ENCODE measurements at places on chromosomes 2 and 18. TPM values are rescaled to one million over a fixed set of nuclear protein-coding genes. Genes with fewer than 3 reads are reported as not detected.

- DNase-seq, result no peak
These were observed 6.0 kb downstream of the NEMP2 start for GRCh38 chr2:190528521-190529001.

Gene PROKR1
- 0.25 TPM for polyA plus RNA-seq

DNA sequence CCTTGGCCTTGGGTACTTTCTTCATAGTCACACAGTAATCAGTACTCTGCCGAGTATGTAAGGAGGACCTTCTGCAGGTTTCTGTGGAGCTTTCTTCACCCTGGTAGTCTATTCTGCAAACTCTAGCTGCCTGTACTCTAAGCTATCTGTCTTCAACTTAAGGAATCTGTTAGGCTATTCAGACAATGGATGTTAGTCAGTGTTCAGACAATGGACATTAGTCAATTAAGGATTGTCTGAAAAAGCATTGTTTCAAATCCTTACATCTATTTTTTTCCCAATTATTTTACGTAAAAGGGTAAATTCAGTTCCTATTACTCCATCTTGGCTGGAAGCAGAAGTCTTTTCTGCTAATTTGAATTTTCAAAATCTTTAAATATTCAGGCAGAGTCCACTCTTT, 75.7 kb downstream of the WDR7 start:
- no peak for DNase-seq

DNA sequence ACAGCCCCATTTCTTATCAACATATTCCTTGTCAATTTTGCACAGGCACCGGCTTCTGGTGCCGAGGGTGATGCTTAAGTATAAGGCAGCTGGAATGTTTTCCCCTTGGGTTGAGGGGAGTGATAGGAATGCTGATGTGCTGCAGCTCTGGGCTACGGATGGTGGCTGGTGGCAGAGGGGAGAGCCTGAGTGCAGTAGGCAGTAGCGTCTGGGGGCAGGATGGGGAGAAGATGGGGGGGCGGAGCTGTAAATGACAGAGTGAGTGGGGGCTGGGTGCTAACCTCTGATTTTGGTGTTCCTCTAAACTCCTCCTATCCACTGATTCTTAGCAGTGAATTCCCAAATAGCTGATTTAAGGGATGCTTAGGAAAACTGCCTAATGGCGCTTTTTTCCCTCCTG, 20.7 kb downstream of the TMEM178A start:
- no peak for DNase-seq

DNA sequence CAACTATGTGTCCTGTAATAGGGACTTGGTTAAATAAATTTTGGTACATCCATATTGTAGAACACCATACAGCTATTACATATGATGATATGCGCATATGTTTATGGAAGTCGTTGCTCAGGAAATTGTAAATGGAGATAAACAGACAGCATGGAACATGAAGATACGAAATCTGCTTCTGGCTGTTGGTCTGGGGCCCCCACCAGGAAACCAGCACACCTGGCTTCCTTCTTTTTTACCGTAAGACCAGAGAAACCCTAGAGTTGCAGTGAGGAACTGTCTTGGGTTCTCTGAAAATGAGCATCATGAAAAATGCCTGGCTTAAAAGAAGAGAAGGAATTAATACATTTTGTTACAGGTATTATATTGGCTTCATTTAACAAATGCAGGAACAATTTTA, 40.8 kb downstream of the SPTBN1 start:
- DNase-seq, result no peak

GRCh38 chr2:60634438-60634837, 81.0 kb upstream of the BCL11A start:
- DNase-seq, result no peak

GRCh38 chr2:234880551-234881211, 71.1 kb upstream of the SH3BP4 start:
- DNase-seq, result no peak

Gene PRSS56
- not detected for polyA plus RNA-seq

DNA sequence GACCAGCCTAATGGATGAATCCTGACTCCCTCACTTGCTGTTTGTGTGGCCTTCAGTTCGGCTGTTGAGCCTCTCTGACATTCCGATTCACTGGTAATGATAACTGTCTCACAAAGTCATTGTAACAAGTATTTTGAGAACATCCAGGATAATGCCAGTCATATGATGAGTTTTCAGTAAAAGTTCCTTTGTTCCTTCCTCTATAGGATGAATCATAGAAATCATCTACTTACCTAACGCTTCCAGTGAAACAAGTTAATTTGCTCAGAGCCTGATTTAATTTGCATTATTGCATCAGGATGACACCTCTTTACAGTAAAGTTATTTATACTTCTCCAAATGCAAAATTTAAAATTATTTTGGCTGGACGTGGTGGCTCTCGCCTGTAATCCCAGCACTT, 32.0 kb downstream of the RAB31 start:
- no peak for DNase-seq

Gene PLEKHH2
- 39.8 TPM for polyA plus RNA-seq

Gene GEN1
- 9.2 TPM for polyA plus RNA-seq

- DNase-seq, result no peak
These were observed 116.7 kb downstream of the PID1 start for GRCh38 chr2:229154381-229154780.

Gene ANKRD53
- polyA plus RNA-seq, result 1.7 TPM

Gene OTX1
- not detected for polyA plus RNA-seq

Gene ELAC1
- polyA plus RNA-seq, result 17.9 TPM

- DNase-seq, result no peak
These were observed 58.9 kb downstream of the CXCR4 start for GRCh38 chr2:136059036-136059472.

DNA sequence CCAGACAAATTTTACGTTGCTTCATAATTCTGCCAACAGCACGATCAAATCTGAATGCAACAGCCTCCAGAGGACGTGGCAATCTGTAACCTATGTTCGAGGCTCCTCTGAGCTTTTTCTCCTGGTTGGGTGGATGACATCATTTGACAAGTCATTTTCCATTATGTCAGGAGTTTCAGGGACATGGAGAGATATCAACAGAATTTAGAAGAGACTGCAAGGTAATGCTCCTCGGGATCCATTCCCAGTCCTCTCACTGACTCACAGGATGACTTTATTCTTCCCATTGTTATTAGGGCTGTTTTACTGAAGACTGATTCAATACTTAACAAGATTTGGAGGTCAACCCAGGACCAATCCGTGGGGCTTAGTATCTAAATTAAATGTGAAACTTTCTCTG, 72.5 kb upstream of the RNF152 start:
- no peak for DNase-seq

GRCh38 chr2:152054593-152054992, 44.3 kb downstream of the CACNB4 start:
- no peak for DNase-seq

GRCh38 chr18:69951182-69951581, 3.5 kb upstream of the CD226 start:
- DNase-seq, result no peak

GRCh38 chr2:218406949-218407618, 7.4 kb downstream of the CTDSP1 start:
- DNase-seq, result peak; percentile 50

- DNase-seq, result peak; percentile 10
These were observed 130.4 kb downstream of the COL4A4 start for GRCh38 chr2:227033471-227034148.

DNA sequence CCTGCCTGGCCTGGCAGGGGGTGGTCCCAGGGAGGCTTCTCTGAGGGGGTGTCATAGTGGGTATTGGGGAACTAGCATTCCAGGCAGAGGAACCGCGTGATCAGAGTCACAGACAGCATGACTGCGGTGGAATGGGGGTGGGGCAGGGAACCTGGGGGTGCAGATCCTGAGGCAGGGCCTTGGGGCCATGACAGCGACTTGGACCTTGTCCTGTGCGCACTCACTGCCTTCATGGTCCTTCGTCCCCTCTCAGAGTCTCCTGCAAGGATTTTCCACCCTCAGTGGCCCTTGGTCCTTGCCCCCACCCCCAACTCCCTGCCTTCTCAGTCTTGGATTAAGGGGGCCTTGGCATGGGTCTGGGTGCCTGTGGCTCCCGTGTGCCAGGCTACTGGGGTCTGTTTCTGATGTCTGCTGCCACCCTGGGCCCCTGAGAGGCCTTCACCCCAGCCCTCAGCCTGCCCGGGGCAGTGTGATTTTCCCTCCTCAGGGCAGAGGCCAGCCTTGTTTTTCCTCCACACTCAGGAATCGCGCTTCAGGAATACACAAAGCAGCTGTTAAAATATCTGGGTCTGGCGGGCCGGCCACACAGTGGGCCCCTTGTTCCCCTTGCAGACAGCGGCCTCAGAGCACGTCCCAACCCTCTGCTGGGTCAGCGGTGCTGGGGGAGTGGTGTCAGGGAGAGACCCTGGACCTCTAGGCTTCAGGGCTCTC, 51.6 kb downstream of the GLI2 start:
- no peak for DNase-seq

Gene DYNAP
- not detected for polyA plus RNA-seq

DNA sequence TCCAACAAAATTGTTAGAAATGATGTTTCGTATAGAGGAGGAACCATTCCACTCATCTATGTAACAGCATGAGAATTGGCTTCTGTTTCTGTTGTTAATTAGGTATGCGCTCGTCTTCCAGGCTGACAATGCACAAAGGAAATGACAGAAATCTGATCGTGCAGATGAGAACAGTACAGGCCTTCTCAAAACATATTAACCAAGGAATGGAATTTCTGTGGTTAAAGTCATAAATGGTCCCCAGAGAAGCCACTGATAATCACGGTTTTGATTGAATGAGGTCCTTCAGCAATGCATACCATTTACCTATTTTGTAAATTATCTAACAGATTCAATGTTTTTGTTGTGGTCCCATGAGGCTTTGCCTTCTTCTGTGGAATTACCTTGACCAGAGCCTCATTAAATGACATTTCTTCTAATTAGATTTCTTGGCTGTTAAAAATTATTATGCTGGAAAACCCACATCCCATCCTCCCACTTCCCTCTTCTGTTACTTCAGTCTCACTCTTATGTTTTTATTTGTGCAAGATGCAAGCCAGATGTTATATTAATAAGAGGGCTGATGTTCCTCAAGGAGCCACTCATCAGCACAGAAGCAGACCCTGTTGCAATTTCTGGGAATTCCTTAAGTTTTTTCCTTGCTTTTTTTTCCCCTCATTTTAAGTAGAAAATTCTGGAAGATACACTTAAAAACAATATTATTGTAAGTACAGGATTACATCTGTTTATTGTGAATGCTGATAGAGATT, 395.8 kb downstream of the PID1 start:
- no peak for DNase-seq

- DNase-seq, result peak; percentile 53
These were observed 132.1 kb upstream of the DNMT3A start for GRCh38 chr2:25473758-25474340.

DNA sequence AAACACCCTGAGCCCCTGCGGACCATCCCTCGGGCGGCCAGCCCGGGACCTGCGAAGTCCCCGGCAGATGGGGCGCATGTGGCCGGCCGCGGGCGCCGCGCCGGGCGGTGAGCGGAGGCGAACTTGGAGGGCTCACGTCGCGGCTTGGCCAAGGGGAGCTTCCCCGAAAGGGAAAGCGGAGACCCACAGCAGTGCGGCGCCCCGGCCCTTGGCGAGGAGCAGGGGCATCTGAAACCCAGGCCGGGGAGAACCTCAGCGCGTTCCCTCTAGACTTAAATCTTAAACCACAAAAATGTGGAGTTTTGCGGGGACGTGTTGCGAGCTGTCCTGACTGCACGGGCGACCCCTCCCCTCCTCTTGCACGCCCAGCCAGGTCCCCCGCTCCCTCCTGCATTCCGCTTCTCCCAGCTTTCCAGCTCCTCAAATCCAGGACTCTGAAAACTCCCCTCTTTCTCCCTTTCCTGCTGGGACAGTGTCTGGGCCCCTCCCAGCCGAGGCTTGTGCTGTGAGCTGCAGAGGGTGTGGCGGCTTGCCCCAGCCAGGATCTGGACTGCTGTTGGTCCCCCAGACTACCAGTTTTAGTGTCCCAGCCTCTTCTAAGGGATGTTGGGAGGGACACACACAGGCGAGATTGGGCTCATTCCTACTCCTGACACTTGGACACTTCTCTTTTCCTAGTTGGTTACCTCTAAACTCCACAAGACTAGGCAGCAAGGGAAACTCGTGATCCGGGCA, 1.3 kb downstream of the FMNL2 start:
- peak; percentile 20 for DNase-seq

GRCh38 chr18:51196118-51196810, 1.2 kb downstream of the MEX3C start:
- peak; percentile 32 for DNase-seq

DNA sequence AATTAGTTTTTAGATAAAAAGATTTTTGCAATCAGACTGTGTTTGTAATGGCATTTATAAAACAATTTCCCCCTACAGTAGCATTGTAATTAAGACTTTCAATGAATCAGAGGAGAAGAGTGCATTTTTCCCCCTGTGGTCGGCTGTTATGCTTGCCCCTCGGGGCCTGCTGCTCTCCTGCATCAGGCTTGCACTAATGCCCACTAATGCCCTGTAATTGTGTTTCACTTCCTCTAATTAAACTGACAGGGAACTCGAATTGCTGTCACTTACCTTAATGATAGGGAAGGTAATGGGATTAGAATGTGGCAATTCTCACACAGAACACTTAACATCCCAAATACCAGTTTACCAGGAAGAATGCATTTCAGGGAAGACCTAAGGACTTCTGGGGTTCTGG, 61.2 kb upstream of the LRRTM1 start:
- DNase-seq, result no peak

DNA sequence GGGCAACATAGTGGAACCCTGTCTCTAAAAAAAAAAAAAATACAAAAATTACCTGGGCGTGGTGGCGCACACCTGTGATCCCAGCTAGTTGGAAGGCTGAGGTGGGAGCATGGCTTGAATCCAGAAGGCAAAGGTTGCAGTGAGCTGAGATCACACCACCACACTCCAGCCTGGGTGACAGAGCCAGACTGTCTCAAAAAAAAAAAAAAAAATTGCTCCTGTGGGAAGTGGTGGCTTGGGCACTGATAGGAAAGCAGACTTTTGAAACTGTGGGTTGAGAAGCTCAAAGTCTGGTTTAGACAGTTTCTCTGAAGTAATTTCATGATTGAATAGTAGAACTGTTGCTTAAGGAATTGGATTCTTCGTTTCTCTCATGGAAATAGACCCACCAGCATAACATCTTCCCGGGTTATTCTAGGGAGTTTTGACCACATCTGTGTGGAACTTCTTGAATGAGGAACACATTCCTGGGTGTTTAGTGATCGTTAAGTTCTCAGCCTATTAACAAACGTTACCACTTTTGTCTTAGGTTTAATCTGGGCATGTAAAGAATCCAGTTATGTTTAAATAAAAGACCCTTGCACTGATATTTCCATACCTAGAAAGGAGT, 33.5 kb downstream of the GRHL1 start:
- DNase-seq, result no peak

Gene SDC1
- 32.3 TPM for polyA plus RNA-seq

DNA sequence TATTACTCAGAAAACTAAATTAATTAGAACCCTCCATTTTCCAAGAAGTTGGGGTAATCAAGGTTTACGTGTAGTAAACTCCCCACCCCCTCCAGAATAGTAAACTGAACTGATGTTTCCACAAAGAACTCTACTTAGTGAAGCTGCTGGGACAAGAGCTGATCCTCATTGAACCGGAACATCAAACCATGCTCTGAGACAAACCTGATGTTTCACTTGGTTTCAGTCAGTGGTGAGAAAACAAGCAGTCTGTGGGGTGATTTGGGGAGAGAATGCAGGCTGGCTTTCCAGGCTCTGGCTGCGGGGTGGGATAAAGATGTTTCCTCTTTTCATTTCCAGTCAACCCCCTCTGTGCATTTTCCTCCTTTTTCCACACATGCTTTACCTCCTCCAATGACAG, 38.2 kb downstream of the CELF4 start:
- no peak for DNase-seq

Gene CIDEA
- polyA plus RNA-seq, result not detected
